NCI-H1694 (cell line): ENCODE measurements at places on chromosomes 2 and 18.

GRCh38 chr2:20487392-20488174, 40.7 kb downstream of the RHOB start:
- no peak for DNase-seq

DNA sequence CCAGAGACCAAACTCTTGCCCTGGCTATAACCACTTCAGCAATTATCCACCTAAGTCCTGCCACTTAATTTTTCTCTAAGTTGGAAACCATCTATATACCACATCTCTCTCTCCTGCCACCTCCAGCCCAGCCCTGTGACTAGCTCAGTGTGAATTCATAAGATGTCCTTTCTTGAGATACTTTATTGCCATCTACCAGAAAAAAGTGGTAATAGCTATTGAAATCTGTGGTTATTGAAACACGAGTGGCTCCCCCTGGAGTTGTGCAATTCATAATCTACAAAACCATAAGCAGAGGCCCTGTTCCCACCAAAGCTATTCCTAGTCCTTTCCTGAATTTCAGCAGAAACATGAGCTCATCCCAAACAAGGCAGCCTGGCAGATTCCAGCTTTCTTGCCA, 324.0 kb downstream of the TXNL1 start:
- DNase-seq = no peak

- DNase-seq = no peak
Measured at GRCh38 chr2:126655500-126656430, at the start of gene GYPC. TSS of gene GYPC (plus strand) at chr2:126656158. CDS start at chr2:126656264, 106 bp downstream.

- DNase-seq = no peak
Measured at GRCh38 chr2:169961911-169962310, 134.7 kb downstream of the UBR3 start.

DNA sequence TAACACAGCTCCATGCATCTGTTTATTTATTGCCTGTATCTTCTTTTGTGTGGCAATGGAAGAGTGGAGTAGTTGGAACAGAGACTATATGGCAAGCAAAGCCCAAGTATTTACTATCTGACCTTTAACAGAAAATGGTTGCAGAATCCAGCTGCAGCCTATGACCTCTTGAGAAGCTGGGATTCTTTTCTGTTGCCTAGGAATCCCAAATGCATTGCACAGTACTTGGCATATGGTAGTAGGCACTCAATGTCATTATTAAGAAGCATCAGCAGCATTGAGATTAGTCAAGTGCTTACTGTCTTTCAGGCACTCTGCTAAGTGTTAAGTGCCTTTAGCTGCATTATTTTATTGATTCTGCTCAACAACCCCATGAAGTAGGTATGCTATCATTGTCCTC, 331.6 kb downstream of the CCDC85A start:
- no peak for DNase-seq

GRCh38 chr2:69145204-69145603, 132.2 kb downstream of the ANTXR1 start:
- no peak for DNase-seq

DNA sequence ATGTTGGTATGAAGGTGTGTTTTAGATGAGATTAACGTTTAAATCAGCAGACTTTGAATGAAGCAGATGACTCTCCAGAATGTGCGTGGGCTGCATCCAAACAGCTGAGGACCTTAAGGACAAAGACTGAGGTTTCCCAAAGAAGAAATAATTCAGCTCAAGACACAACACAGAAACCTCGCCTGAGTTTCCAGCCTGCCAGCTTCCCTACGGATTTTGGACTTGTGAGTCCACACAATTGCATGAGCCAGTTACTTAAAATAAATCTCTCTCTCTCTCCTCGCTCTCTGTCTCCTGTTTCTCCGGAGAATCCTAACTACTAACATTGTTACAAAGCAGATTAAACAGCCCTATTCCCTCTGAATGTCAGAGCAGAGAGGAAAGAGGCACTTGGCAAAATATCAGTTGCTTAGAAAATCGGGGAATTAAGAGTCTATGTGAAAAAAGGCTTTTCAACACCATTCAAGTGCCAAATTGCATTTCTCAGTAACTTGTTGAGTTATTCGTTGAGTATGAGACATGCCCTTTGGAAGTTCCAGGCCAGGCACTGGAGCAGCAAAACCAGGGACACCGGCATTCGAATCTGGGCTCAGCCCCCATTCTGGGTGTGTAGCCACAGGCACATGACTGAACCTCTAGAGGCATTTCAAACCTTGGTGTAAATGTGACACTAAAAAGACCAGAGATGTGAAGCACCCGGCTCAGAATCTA, 174.6 kb upstream of the PID1 start:
- DNase-seq = no peak

DNA sequence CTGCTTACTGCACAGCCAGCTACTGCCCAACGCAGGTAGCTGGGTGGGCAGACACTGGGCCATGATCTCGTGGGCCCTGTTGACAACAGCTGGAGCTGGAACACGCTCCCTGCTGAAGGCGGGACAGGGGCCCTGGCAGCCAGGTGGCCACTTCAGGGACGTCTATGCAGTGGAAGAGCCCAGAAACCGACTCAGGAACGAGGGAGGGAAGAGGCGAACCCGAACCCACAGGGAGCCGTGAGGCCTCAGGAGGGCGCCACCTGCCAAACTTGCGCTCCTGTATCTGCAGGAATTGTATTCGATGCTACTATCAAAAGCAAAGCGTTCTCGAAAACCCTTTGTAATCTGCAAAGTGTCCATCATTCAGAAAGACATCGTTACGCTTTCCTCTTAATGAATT, 198.4 kb downstream of the EIPR1 start:
- peak; percentile 60 for DNase-seq

DNA sequence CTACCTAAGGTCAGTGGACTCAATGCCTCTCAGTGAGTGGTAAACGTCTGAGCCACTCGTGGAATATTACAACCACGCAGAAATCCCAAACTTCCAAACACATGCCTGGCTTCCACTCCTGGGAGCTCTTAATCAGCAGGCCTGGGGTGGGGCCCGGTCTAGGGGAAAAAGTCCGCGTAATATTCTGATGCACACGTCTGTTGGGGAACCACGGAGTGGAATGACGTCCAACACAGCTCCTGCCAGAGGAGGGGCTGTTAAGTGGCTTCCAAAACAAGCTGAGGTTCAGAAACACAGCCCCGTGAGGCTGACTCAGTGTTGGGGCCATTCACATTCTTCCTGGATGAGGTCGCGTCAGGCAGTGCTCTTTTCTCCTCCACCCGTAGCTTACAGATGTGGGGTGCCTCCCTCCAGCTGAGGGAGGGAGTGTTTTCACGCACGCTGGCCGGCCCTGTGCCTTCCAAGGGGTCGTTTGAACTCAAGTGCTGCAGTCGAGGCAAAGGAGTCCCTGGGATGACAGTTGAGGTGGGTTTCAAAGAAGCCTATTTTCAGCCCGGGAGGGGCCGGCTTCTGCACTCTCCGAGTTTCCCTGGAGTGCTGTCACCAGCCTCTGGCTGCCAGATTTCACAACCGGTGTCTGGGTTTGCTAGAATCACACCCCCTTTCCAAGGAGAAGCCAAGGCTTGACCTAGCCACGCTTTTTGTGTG, 73.1 kb downstream of the ACKR3 start:
- no peak for DNase-seq

GRCh38 chr2:10347562-10347948, 44.9 kb downstream of the HPCAL1 start:
- DNase-seq = no peak

- DNase-seq = no peak
Measured at GRCh38 chr2:111984213-111984604, 70.9 kb upstream of the TMEM87B start.

- no peak for DNase-seq
Measured at GRCh38 chr2:82124629-82125028, 1820.1 kb upstream of the LRRTM1 start.

- no peak for DNase-seq
Measured at GRCh38 chr2:60976875-60977561, 40.5 kb upstream of the PEX13 start.

- DNase-seq = no peak
Measured at GRCh38 chr2:62485761-62486438, 20.1 kb downstream of the TMEM17 start.

GRCh38 chr2:9010866-9011265, 7.4 kb upstream of the MBOAT2 start:
- DNase-seq = peak; percentile 45

DNA sequence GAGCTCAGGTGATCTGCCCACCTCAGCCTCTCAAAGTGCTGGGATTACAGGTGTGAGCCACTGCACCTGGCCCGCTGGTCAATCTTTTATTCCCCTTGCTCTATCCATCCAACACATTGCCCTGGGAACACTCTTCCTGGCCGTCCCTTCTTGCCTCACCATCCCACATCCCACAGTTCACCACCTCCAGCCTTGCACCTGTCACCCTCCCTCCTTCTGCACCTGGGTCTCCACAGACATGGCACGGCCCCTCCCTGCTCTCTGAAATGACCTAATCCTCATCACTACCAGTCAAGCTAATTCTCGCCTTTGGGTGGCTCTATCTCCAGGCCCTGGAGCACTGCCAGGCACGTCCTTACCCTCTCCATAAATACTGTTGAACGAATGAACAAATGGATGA, 116.9 kb upstream of the TEX51 start:
- no peak for DNase-seq

DNA sequence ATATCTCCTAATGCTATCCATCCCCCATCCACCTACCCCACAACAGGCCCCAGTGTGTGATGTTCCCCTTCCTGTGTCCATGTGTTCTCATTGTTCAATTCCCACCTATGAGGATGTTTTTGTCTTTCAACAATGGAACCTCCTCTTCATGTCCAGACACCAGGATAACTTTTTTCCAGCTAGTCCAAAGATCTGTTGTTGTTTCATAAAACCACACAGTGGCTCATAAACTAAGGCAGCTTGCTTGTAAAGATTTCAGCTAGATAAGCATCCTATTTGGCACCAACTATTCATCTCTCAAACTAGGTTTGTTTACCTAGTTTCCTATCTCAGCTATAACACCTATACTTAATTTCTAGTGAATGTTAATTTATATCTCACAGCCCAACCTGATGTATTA, 937.7 kb downstream of the TRIB2 start:
- DNase-seq = no peak

DNA sequence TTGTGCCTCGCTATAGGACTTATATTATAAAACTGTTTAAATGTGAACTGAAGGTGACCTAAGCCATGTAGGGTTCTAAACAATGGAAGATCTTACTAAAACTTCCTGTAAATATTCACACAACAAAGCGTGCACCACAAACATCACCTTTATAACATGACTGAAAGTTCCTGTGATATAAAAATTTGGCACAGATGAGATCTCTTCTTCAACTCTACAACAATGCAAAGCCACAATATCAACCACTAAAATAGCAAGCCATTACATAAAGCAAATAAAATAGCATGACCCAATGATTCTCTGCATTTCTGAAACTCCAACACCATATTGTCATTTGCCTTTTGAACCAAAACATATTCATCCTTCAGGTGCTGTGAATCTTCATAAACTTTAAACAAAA, 3.5 kb downstream of the YES1 start:
- no peak for DNase-seq

DNA sequence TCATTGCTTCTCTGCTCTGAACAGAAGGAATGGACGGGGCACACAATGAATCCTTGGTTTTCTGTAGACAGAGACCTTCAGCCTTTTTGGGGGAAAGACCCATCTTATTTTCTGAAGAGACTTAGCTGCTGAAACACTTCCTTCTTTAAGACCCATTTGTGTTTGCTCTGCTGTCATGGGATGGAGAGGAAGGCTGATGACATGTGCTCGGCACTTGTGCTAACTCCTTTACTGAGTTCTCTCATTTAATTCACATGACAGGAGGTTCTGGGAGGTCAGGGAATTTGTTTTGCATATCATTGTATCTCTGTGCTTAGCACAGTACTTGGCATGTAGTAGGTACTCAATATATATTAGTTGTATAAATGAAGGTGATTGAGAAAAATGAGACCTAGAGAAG, 39.0 kb downstream of the OXER1 start:
- DNase-seq = no peak

- DNase-seq = no peak
Measured at GRCh38 chr2:10137053-10137843, 14.7 kb downstream of the RRM2 start.

DNA sequence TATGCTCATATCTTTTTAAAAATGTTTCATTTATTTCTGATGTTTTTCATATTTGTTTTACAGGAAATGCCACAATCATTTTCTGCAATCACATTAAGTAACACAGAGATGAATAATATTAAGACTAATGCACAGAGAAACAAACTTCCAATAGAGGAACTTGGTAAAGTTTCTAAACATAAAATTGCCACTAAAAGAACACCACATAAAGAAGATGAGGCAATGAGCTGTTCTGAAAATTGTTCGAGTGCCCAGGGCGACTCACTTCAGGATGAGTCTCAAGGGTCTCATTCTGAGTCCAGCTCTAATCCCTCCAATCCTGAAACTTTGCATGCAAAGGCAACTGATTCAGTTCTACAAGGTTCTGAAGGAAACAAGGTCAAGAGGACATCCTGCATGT, 70.4 kb downstream of the APLF start:
- DNase-seq = no peak

GRCh38 chr2:210965472-210965871, 409.1 kb downstream of the CPS1 start:
- DNase-seq = no peak

GRCh38 chr18:48904091-48904490, 46.7 kb downstream of the SMAD7 start:
- DNase-seq = no peak

DNA sequence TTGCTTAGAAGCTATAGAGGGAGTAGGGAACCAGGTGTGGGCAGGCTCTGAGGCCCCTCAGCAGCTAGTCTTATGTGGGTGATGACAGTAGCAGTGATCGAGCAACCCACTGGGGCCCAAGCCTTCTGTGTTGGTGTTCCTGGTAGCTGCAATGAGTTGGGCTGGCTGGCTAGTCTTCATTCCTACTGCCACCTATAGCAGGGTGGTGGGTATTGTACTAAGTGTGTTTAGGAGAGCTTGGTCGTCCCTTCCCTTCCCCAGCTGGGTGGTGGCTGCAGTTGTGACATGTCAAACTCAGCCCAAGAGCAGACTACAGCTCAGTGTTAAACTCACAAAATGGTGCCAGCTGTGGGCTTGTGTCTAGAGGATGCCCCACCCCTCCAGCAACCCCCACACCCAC, 486.1 kb upstream of the UBE2E3 start:
- DNase-seq = no peak

DNA sequence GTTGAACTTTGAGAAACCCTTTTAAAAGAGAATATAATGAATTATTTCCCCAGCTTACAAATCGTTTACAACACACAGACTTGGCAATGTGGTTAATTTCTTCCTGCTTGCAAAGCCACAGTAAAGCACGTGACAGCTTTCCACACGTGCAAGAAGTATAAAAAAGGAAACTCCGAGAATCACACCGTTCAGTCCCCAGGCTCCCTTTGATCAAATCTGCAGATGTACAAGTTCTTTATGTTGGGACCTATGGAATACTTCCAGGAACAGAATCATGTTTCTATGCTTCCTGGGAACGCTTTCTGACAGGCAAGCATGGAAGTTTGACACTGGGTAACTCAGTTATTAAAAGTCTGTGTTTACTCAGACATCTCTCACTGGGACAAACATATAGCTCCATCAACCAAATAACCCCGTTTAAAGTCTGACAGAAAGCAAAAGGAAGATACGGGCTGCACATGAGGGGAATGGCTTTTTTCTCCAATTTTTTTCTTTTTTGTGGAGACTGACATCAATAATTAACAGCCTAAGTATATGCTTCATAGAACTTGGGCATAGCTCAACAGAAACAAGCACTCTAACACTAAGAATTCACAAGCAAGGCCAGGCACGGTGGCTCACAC, 134.8 kb downstream of the EIPR1 start:
- no peak for DNase-seq
